ENCODE measurements at places on chromosomes 7 and 10.

DNA sequence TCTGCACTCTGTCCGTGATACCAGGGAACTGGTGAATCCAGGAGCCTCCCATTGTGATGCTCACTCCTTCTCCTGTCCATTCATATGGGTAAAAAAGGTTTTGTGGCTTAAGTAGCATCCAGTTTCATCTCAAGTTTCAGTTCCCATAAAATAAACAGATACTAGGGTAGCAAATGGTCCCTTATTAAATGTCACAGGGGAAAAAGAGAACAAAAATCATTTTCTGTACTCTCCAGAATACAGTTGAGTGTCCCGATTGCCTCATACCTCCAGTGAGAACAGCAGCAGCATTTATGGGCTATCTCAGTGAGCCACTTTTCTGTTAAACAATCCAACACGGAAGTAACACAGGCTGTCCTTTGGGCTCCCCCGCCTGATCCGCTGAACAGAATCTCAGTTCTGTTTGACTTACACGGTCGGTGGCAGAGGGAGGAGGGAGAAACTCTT, 179.6 kb downstream of the CELF2 start:
- no peak for DNase-seq

DNA sequence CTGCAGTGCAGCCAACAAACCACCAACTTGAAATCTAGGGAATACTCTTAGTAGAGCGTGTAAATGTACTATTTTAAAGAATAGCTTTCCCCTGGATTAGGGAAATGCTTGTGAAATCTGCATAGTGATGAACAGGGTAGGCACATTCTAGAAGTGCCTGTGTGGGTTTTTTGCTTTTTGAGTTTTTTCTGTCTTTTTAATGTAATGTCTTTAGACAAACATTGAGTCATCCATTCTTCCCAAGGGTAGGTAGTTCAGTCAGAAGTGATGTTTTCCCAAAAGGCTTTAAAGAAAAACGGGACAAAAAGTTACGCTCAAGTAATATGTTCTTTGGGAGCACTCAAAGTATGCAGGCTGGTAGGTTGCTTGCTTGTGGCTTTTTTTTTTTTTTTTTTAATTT, 130.0 kb downstream of the AUTS2 start:
- DNase-seq: no peak

DNA sequence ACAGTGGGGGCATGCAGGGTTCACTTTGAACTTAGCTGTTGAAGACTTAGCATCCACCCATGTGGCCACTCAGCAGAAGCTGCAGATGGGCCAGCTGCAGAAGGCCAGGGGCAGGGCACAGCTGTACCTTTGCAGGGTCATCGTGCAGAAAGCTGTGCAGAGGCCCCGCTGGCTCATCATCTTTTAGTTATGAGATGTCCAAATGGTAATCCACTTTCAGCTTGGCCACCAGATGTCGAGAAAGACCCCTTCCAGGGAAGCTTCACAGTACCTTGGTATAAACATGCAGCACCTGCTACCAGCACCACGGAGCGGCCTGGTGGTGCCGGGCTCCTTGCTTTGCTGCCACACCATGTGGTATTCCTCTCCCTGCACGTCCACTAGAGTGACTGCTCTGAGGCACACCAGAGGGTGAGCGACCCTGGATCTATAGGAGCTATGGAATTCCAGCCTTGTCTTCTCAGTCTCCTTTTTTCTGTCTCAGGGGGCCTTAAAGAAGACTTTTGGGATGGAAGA, 74.2 kb upstream of the LAMB4 start:
- no peak for DNase-seq

GRCh38 chr10:52951824-52952223, 179.2 kb upstream of the MBL2 start:
- DNase-seq: no peak

DNA sequence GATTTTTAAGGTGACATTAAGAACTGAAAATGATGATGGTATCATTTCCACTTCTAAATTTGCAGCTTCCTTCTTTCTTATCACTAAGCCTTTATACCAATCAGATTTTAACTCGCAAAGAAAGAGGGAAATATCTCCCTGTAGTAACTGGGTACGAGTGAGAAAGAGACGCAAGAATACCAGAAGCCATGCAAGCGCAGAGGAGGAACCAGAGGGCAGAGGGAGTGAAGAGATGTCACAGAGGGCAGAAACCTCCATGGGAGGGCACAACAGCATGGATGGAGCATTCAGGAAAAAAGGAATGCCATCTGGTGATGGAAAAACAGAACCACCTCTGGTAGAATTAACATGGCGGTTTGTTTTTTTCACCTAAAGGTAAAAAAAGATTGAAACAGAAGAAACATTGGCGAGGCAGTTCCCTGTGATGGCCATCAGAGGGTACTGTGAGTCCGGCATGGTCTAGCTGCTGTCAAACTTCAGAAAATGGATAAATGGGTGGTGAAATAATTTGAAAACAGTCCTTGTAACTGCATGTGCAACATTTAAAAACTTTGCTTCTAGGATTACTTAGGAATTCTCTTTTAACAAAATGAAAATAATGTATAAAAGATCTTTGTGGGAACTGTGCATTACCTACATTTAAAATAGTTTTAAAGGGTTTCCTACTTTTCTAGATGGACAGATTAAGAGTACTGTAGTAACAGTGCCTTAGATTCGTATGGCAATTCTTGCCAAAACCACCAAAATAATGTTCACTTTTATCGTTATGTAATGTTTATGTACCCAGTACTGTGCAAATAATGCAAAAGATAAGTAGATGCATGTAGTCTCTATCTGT, 91.8 kb downstream of the ARHGAP12 start:
- peak; percentile 52 for DNase-seq

DNA sequence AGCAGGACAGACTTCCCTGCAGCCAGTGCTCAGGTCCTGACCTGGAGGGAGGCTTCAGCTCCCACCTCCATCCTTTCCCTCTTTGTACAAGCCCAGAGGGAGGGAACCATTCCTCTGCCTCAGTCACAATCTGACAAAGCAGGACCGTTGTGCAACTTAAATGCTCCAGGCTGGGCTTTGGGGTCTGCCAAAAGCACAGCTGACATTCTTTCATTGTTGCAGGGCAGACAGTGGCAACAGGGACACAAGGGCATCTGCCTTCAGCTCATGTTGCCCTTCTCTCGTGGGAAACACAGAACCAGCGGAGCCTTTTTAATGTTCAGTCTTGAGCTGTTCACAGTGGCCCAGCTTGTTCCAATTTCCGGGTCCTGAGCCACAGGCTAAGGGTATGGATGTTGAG, 155.7 kb upstream of the TNS3 start:
- DNase-seq: no peak

- no peak for DNase-seq
Measured at GRCh38 chr7:151968357-151968756, 12.1 kb downstream of the GALNTL5 start.

GRCh38 chr7:96648784-96649183, 60.9 kb downstream of the SEM1 start:
- no peak for DNase-seq

Data from brain (organoid and tissue), 16 donors.